Activated naive CD8-positive, alpha-beta T cell treated with anti-CD3 and anti-CD28 coated beads, Interleukin-2, amount 50 U/mL, for 16 hours (primary cell): ENCODE measurements at places on chromosomes 12 and 14.

GRCh38 chr12:78799649-78800048 is 64.9 kb upstream of the SYT1 start:
- DNase-seq = no peak

DNA sequence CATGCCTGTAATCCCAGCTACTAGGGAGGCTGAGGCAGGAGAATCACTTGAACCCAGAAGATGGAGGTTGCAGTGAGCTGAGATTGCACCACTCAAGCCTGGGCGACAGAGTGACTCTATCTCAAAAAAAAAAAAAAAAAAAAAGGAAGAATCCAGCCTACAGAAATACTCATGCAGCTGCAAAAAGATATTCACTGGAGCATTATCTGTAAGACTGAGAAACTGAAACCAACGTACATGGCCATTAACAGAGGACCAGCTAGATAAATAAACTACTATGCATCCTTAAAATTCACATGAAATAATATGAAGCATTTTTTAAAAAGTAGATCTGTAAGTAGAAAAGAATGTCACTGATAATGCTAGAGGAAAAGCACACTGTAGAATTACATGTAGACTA is 3.5 kb downstream of the SLC7A7 start:
- DNase-seq = no peak

GRCh38 chr14:34120185-34120977 is 169.5 kb upstream of the EGLN3 start:
- DNase-seq = no peak

DNA sequence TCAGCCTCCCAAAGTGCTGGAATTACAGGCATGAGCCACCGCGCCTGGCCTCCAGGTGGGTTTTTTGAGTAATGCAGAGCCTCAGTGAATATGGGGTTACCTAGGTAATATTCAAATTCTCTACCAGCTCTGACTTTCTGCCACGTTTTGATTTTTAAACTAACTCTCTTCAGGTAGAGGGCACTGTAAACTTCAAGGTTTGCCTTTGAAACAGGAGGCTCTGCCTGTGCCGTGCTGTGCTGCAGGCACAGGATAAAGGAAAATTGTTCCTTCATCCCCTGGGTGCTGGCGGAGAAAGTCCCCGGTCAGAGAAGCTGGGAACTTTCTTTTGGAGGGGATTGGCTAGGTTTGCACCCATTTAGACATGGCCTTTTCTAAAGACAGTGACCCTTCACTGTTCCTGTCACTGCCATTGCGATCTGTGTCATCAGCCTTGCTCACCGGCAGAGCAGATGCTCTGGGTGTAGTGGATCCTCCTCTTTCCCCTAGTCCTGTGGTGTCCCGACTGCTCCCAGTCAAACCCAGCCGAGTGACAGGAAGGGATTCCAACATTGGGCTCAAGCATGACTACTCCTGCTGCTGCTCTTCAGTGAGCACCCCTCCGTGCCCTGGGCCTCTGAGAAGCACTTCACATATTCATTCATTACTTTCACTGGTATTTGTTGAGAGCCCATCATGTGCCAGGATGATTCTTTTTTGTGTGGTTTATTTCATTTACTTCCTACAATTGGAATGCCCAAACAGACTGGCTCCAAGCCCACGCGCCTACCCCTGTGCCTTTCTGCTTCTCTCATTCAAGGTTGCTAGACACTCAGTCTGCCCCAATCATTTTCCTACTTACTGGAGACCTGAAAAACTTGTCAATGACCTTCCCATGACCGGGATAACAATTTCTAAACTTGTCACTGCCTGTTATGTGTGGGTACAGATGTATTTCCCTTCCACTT is 103.6 kb downstream of the TMEM30B start:
- no peak for DNase-seq

DNA sequence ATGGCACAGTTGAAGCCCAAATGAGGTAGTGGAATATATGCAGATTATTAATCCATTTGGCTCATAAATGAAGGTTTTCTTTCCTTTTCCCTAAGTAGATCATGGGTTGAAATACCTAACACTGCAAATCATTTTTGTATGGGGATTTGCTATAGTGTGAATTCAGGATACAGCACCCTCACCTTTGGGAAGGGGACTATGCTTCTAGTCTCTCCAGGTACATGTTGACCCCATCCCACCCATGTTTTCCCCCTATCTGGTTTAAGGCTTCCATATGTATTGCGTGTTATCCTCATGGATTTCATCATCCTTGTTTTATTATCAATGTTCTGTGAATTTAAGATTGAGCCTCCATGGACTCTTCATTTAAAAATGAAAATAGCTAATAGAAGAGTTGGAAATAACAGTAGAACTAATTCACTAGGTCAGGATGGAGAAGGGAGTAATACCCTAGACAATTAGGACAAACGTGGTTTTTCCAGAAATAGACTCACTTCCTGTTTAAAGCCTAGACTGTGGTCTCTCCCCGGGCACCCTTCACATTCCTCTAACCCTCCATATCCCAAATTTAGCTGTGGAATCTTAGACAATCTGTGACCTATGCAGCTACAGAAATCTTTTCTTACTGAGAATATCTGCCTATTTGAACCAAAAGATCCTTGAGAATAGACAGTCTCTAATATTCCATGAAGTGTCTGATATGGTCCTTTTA is 56.5 kb downstream of the DAD1 start:
- DNase-seq = no peak

DNA sequence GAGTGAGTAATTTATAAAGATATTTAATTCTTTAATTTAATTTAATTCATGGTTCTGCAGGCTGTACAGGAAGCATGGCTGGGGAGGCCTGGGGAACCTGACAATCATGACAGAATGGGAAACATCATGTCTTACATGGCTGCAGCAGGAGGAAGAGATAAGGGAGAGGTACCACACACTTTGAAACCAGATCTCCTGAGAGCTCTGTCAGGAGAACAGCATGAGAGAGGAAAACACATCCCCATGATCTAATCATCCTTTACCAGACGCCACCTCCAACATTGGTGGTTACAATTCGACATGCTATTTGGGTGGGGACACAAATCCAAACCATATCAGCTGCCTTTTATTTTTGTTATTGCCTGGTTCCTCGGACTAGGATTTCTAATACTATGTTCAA is 928.6 kb downstream of the TMEM121 start:
- no peak for DNase-seq

- DNase-seq = no peak
These were observed 70.1 kb upstream of the HOXC13 start for GRCh38 chr12:53868511-53868986.
